NCI-H2081 (cell line): ENCODE measurements at places on chromosomes 2 and 18.

DNA sequence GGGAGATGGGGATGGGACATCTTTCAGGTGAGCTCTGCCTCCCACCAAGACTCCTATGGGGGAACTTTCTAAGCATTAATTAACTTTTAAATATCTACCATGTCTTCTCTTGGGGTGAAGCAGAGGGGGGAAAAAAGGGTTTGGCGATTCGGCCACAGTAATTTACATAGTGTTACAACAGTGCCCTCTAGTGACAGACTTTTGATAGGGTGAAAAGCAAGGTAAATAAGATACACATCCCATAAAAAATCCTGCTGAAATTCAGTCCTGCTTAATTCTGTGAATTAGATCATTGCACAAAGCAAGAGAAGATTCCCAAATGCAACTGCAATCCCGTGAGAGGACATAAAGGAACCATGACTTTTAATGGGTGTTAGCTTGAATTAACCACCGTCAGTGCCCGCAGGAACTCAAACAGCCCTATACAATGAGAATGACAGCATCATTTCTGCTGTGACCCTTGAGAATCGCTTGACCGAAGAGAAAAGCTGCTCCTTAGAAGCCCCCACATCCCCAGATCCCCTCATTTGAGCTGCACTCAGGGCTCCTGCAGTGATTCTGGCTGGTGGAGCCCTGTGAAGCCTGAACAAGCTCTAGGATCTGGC is 32.8 kb downstream of the FAM124B start:
- DNase-seq = peak; percentile 47

GRCh38 chr2:127424598-127425520 is 6.6 kb downstream of the PROC start:
- DNase-seq = no peak

DNA sequence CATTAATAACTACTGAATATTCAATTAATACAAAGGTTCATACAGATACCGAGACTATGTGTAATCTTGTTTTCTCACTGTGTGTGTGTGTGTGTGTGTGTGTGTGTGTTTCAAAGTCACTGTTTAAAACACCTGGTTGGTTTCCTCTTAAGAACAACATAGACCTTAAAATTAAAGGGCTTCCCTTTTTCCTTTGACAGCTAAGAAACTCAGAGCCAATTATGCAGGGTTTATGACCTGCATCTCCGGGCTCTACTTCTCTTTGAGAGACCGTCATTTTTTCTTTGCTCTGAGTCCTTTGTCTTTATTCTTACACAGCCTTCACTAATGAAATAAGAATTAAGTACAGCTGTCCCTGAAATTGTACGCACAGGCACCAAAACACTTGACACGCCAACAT is 145.6 kb downstream of the HDAC4 start:
- DNase-seq = no peak

DNA sequence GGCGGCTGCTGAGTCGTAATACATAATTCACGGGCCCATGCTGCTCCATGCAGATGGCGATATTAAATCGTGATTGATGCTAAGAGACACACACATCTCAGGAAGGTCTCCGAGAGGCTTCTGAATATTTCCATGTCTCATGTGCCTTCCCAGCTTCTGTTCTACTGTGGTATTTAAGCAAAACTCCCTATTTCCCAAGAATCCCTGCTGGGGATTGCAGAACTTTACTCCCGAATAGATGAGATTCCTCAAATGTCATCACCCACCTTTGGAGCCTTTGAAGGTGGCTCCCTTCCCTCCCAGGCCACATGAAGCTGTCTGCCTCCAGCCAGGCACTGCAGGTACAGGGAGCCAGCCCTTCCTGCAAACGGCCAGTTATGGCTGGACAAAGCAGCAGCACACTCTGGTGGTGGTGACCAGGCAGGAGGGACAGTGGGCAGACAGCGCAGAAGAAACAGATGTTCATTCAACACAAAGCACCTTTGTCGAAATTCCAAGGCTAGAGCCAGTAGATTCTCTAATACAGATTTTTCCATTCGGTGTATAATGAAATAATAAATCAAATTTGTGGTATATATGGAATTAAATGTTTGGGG is 14.1 kb downstream of the NRP2 start:
- DNase-seq = no peak

GRCh38 chr2:38751596-38752410 is 642 bp upstream of the SRSF7 start:
- peak; percentile 59 for DNase-seq

GRCh38 chr18:12012697-12013096 is 31.4 kb downstream of the IMPA2 start:
- DNase-seq = no peak

- no peak for DNase-seq
Observed at GRCh38 chr18:61554946-61555361, 221.7 kb downstream of the CDH20 start.

- DNase-seq = no peak
Observed at GRCh38 chr2:9143264-9143815, 63.3 kb upstream of the ASAP2 start.

DNA sequence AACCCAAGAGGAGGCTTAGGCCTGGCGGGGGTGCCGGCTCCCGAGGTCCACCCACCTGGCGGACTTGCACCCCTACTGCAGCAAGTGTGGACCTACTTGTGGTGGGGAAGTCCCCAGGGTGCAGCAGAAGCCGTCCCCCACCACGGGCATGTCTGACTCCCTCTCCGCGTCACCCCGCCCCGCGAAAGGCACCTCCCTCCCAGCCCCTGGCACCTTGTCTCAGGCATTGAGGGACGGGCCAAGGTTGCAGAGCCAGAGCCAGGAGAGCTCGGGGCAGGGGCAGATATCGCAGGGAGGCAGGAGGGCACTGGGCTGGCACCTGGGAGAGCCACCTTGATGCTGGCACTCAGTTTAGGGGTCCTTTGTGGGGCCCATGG is 19.0 kb downstream of the CROCC2 start:
- DNase-seq = no peak

DNA sequence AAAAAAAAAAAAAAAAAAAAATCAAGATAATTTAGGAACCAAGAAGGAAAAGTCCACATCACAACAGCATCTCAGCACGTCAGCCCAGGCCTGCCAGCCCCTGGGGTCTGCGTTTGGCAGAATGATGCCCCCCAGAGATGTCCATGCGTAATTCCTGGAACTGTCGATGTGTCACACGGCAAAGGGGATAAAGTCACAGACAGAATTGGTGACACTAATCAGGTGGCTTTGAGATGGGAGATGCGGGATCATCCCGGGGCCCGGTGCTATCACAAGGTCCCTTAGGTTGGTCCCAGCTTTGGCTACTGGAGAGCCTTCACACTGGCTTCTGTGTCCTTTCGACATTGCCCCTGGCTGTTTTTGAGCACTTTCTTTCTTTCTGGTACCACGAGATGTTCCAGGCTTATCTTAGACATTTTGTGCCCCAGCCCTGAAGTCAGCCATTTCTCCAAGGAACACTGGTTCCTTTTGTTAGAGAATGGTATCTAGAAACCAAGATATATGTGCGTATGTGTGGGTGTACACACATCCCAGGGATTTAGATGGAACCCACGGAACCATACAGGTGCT is 20.7 kb downstream of the RAMP1 start:
- no peak for DNase-seq

GRCh38 chr2:56234241-56234640 is 50.5 kb downstream of the CCDC85A start:
- DNase-seq = no peak

DNA sequence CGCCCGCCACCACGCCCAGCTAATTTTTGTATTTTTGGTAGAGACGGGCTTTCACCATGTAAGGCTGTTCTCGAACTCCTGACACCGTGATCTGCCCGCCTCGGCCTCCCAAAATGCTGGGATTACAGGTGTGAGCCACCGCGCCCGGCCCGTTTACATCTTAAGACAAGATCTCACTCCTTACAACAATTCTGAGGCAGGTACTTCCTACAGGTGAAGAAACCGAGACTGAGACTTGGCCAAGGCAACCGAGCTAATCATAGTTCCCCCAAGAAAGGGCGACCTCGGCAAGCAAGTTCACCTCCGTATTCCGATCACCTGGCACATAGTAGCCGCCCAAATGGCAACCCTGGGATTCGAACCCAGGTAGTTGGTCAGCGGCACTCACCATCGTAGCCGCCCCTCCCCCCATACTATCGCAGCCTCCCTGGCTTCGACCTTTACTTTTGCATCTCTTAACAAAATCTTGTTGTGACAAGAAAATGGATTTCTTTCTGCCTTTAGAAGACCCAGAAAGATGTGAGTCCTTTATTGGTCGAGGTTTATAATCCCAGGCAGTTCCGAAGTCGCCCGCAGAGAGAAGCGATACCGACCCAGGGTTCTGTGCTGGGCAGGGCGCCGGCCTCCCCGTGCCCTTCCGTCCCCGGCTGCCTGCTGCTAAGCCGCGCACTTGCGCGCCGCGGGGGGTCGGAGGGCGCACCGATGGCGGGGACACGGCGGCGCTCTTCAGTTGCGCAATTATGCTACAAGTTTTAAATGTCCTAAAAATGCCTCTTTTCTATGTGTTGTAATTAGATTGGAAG is 1.1 kb upstream of the FZD5 start:
- no peak for DNase-seq

GRCh38 chr18:7164323-7165004 is 46.9 kb upstream of the LAMA1 start:
- DNase-seq = no peak

GRCh38 chr18:26746398-26746797 is 119.1 kb downstream of the AQP4 start:
- no peak for DNase-seq

DNA sequence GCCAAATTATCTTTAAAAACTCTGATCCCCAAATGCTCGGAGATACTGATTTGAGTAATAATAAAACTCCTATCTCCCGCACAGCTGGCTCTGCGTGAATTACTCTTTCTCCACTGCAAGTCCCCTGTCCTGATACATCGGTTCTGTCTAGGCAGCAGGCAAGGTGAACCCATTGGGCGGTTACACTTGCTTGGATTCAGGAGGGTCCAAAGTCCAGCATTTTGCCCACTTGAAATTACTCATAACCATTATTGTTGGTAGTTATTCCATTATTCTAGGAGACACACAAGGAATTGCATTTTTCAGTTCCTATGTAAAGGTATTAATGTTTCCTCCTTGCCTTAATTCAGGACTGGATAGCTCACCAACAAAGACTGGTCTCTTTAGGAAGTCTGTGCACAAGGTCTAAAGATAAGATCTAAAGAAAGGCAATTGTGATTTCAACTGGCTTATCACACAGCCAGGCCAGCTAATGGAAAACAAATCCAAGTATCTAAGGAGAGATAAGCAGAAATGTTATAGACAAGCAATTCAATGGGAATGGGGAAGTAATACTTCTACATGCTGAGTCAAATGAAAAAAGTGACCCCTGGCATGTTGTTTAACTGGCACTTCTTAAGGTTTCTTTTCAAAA is 23.2 kb upstream of the NPC1 start:
- no peak for DNase-seq

DNA sequence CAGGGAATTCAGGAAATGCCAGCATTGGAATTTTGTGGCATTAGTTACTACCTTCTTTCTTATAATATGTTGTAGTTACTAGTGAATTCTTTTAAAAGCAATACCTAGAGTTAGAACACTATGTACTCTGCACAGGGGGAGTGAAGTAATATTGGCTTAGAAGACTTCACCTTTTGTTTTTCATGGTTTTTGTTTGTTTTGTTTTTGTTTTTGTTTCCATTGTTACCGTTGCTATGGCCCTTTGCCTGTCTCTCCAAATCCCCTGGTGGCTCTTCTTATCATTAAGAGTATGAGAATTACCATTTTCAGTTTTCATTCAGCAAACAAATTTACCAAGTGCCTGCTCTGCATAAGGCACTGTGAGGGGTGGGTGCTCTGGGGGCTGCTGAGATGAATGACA is 160.1 kb downstream of the HAUS1 start:
- peak; percentile 26 for DNase-seq

- peak; percentile 29 for DNase-seq
Observed at GRCh38 chr2:170155022-170155722, 22.8 kb upstream of the MYO3B start.

DNA sequence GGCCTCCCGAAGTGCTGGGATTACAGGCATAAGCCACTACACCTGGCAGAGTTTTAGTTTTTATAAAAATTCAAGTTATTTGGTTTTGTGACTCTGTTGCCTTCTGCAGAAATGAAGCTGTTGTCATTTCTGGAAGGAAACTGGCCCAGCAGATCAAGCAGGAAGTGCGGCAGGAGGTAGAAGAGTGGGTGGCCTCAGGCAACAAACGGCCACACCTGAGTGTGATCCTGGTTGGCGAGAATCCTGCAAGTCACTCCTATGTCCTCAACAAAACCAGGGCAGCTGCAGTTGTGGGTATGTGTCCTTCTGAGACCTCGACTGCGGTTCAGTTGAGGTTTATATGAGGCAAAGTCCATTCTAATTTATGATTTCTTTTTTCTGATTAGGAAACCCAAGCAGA is 7.2 kb downstream of the MTHFD2 start:
- peak; percentile 17 for DNase-seq

DNA sequence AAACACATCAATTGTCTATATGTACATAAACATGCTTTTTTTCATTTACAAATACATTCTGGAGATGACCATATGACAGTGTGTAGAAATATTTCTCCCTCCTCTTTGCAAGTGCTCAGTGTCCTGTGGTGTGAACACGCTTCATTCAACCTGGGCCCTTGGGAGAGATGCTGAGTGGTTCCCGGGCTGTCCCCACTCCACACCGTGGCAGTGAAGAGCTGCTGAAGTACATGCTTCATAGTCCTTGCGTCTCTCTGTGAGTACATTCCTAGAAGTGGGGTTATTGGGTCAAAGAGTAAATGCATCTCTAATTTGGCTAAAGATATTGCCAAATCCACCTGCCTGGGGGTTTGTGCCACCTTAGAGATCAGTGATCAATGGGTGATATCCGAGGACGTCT is 6.5 kb upstream of the GPR35 start:
- DNase-seq = no peak

GRCh38 chr2:239566995-239567568 is 166.3 kb upstream of the HDAC4 start:
- no peak for DNase-seq

GRCh38 chr2:200944467-200945394 is 18.7 kb downstream of the ORC2 start:
- DNase-seq = no peak

DNA sequence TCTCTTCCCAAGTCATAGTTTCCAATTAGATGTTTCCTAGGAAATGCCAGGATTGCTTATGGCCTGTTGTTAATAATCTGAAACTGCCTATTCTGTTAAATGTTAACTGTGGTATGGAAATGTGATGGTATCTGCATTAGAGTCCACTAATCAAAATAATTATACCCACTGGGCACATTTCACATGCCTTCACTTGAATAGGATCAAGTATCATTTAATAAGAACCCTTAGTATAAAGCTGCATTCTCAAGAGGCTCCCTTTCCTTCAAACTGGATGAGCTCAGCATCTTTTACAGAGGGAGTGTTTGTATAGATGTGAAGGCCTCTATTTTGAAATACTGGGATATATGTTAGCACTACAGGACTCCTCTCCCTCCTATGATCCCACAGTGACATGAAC is 477.2 kb upstream of the VRK2 start:
- DNase-seq = no peak

GRCh38 chr2:29562319-29562718 is 359.1 kb downstream of the ALK start:
- no peak for DNase-seq

- DNase-seq = no peak
Observed at GRCh38 chr2:30986231-30986580, 152.0 kb downstream of the GALNT14 start.
